Stimulated activated CD8-positive, alpha-beta memory T cell treated with anti-CD3 and anti-CD28 coated beads, Interleukin-15, amount 100 ng/mL, for 48 hours (primary cell): ENCODE measurements at places on chromosomes 1 and 21.

- no peak for DNase-seq
These were observed 29.3 kb downstream of the ZNF648 start for GRCh38 chr1:182032251-182032650.

GRCh38 chr1:117686907-117687306, 81.1 kb downstream of the TENT5C start:
- no peak for DNase-seq

DNA sequence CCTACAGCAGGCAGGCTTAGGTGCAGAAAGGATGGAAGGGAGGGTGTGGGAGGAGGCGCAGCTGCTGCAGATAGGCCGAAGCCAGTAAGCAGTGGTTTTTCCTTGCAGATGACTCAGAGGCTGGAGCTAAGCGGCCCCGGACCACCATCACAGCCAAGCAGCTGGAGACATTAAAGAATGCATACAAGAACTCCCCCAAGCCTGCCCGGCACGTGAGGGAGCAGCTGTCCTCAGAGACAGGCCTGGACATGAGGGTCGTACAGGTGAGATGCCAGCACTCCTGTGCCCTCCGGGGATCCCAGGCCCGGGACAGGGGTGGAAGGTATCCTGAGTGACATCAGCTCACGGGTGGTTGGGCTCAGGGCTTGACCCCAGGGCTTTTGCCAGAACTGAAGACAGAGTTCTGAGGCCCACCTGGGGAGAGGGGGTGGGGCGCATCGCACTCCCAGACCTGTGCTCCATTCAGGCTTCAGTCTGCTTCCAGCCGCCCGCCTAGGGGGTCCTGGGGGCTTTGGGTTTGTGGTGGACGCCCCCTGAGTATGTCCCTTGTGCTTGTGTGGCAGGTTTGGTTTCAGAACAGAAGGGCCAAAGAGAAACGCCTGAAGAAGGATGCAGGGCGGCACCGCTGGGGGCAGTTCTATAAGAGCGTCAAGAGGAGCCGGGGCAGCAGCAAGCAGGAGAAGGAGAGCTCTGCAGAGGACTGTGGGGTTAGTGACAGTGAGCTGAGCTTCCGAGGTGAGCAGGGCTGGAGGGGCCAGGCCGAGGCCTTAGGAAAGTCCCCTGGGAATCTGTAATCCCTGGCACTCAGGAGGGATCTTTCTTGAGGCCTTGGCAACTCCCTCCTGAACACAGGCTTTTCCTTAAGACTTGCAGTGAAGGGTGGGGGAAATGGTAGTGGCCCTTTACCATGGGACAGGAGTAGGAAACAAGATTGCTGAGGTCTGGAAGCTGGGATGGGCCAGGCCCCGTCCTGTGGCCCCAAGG, 41.5 kb downstream of the LHX4 start:
- no peak for DNase-seq

DNA sequence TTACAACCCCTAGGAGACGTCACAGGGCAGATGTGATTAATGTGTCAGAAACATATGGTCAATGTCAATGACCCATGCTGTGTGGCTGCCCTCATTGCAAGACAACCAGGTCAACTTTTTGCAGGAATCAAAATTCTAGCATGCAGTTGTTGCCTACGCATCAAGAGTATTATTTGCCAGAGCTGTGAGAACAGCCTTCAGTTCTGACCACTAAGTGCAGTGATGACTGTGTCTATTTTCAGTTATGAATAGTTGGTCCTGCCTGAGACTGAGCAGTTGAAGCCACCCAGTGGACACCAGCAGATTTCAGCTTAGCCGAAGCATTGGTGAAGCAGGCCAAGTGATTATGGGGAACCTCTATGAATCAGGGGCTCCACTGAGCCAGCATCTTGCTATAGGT, 47.3 kb downstream of the LYPLAL1 start:
- no peak for DNase-seq

- no peak for DNase-seq
These were observed 112.3 kb upstream of the TRABD2B start for GRCh38 chr1:48109390-48110013.

GRCh38 chr21:43325968-43326715, 100.8 kb downstream of the SIK1 start:
- no peak for DNase-seq

DNA sequence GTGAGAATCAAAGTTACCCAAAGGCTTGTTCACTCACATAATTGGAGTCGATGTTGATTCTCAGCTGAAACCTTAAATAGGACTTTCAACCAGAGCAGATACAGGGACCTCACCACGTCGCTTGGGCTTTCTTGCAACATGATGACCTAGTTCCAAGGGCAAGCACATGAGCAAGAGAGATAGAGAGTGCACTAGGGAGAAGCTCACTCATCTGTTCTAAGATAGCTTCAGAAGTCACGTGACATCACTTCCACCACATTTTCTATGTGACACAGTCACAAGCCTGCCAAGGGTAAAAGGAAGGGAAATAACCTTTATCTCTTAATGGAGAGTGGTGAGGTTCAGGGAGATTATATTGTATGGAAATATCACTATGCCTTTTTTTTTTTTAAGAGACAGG, 470.1 kb upstream of the PLXNA2 start:
- DNase-seq: no peak

DNA sequence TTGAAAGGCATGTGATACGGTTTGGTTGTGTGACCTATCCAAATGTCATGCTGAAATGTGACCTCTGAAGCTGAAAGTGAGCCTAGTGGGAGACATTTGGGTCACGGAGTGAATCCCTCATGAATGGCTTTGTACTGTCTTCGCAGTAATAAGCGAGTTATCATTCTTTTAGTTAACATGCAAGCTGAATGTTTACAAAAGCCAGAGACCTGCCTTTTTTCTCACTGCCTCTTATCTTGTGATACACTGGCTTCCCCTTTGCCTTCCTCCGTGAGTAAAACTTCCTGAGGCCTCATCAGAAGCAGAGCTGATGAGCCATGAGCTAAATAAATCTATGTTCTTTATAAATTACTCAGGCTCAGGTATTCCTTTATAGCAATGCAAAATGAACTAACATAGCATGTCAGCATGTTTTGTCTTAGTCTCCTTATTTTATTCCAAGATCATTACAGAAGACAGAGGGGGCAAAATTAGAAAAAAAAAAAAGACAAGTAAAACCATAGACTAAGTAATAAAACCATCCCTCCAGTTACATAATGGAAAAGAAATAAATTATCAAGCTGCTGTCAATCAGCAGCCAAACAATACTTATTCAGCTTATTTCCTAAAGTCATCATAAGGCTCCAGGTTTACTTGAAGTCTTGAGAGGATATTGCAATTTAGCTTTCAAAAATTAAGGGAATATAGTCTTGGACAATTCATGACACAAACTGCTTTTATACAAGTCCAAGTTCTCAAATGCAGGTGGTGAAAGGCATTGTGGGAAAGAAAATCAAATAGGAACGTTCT, 12.1 kb downstream of the RGS18 start:
- no peak for DNase-seq

GRCh38 chr1:167175901-167176300, 44.8 kb upstream of the POU2F1 start:
- DNase-seq: no peak

GRCh38 chr1:153698020-153698922, 19.8 kb downstream of the NPR1 start:
- no peak for DNase-seq

- no peak for DNase-seq
These were observed 9.9 kb downstream of the WNT9A start for GRCh38 chr1:227937838-227938145.

DNA sequence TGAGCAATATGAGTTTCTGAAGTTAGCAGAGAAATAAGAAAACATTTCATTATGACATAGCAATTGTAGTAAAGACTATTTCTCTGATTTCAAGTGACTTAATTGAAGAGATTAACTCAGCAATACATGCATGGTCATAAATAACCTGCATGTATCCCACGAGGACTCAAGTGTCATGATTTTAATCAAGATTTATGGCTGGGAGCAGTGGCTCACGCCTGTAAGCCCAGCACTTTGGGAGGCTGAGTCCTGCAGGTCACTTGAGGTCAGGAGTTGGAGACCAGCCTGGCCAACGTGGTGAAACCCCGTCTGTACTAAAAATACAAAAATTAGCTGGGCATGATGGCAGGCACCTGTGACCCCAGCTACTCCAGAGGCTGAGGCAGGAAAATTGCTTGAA, 311.9 kb upstream of the PLD5 start:
- no peak for DNase-seq

DNA sequence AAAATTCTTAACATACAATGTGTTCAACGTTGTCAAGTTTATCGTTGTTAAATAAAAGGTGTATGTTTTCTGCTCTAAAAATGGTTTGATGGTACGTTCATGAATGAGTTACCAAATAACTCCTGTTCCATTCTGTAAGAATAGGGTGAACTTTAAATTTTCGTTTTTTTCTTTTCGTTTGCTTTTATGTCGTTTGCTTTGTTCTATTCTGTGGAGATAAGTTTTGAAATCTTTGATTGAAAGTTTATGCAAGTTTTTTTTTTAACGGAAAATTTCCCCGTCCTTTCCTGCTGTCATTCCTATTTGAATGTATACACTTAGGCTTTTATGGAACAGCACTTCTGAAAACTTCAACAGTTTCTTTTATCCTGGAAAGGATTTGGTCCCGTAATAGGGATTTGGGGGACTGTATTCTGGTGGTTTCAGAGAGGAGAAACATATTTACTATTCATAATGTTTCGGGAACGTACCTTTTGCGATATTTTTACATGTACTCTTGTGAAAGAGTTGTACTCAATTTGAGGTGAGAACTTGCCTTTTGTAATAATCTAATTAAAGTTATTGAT, 1.7 kb downstream of the DR1 start:
- no peak for DNase-seq

DNA sequence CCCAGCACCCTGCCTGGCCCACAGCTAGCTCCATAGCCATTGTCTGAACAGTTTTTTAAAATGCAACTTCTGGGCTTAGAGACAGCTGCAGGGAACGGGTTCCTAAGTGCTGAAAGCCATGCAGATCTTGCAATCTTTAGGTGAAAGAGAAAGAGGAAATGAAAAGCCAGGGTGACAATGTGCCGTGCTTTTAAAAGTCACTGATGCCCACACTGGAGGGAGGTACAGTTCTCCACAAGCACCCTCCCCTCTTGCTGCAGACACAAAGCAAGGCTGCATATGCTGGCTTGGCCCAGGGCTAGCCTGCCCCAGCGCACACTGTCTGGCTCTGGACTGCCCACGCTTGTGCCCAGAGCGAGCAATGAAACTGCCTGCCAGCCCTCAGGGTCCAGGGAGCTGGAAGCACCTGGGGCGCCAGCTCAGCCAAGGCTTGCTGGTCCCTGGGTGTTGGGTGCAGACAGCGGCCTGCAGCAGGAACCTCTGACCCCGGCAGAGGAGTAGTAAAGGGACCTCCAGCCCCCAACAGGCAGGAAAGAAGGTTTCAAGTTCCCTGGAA, 70.4 kb downstream of the AJAP1 start:
- DNase-seq: no peak

- no peak for DNase-seq
These were observed 44.0 kb downstream of the OPTC start for GRCh38 chr1:203537806-203538464.

- no peak for DNase-seq
These were observed 58.3 kb upstream of the SDC3 start for GRCh38 chr1:30966690-30967369.

GRCh38 chr1:70504176-70504820, 93.2 kb downstream of the CTH start:
- no peak for DNase-seq

GRCh38 chr1:145994391-145995120, 1.8 kb downstream of the TXNIP start:
- DNase-seq: peak; percentile 39

DNA sequence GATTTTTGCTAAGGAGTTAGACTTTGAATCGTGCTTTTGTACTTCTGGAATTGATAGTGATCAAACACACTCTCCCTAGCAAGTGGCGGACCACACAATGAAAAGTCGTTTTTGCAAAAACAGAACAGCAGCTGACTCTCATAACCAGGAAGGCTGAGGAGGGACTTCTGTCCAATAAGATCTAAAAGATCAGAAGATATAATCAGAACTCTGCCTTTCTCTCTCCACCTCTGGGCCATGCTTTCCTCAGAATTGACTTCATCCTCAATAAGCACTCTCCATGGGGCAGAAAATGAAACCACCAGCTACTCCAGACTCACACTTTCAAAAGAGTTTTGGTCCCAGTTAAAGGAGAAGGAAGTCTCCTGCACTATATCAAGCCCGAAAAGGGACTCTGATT, 55.3 kb upstream of the SAMD13 start:
- no peak for DNase-seq

GRCh38 chr1:57321776-57322175, 102.1 kb downstream of the DAB1 start:
- no peak for DNase-seq

GRCh38 chr1:75588779-75589475, 22.0 kb downstream of the SLC44A5 start:
- DNase-seq: no peak

DNA sequence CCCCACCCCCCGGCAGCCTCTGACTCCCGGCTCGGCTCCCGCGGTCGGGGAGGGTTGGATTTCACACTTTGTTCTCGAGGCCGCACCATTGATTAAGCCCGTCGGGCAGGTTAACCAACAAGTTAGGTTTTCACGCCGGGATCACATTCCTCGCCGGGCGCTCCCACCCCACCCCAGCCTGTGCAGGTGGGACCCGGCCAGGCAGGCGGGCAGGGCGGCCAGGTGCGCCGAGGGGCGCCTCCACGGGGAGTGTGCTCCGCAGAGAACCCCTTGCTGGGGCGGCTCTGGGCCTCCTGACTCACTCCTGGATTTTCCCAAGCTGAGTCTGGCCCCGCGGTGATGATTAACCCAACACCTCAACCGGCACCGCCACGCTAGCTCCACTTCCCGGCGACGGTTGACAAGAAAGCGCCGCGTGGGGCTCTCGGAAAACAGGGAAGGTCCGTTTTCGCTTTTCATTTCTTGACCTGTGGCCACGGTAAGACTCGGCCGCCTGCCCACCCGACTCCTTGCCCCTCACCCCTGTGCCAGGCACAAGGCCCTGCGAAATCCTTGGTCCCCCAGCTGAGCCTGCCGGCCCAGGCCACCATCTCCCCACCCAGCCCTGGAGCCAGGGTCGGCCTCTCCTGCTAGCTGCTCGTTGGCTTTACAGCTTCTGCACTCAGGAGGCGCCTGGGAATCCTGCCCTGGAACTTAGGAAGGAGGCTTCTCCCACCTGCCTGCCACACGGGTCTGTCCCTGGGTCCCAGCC, 8.8 kb upstream of the TTLL10 start:
- DNase-seq: no peak

DNA sequence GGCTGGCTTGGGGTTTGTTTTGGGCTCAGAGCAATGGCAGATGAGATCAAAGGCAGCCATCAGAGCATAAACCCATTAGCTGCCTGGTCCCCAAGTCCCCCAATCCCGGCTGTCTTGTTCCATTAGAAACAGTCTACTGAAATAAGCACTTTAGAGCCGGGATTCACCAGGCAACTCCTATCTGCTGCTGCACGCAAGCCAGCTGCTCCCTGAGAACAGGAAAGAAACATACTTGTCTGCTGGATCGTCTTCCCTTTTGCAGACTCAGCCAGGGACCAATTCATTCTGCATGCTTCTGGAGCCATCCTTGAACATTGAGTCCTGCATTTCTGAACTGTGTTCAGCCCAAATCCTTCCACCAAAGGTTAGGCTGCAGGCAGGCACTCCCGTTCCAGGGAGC, 21.8 kb downstream of the RXRG start:
- no peak for DNase-seq
